ENCODE measurements at places on chromosomes 6 and 20.

GRCh38 chr20:1509237-1509636 lies 18.0 kb upstream of the SIRPB2 start:
- DNase-seq: peak; percentile 7

- no peak for DNase-seq
Measured at GRCh38 chr6:2725364-2725988, 25.2 kb downstream of the MYLK4 start.

DNA sequence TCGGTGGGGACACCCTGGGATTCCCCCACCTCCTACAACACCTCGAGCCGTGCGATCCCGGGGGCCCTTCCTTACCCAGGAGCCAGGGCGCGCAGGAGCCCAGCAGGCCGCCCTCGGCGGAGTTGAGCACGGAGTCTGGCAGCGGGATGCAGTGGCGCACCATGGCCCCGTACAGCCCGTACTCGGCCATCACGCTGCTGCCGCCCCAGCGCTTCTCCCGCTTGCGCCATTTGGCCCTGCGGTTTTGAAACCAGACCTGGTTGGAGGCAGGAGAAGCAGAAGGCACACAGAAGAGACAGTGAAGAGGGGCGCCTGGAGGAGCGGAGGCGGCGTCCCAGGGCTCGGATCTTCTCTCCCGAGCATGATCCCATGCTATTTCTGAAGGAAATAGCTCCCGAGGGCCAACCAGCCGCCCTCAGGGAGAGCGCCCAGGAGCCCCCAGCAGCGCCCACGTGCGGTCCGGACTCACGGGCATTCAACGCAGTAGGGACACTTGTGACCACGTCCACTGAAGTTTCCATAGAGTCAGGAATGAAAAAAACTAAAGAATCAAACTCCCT lies 4.3 kb downstream of the VSX1 start:
- no peak for DNase-seq

DNA sequence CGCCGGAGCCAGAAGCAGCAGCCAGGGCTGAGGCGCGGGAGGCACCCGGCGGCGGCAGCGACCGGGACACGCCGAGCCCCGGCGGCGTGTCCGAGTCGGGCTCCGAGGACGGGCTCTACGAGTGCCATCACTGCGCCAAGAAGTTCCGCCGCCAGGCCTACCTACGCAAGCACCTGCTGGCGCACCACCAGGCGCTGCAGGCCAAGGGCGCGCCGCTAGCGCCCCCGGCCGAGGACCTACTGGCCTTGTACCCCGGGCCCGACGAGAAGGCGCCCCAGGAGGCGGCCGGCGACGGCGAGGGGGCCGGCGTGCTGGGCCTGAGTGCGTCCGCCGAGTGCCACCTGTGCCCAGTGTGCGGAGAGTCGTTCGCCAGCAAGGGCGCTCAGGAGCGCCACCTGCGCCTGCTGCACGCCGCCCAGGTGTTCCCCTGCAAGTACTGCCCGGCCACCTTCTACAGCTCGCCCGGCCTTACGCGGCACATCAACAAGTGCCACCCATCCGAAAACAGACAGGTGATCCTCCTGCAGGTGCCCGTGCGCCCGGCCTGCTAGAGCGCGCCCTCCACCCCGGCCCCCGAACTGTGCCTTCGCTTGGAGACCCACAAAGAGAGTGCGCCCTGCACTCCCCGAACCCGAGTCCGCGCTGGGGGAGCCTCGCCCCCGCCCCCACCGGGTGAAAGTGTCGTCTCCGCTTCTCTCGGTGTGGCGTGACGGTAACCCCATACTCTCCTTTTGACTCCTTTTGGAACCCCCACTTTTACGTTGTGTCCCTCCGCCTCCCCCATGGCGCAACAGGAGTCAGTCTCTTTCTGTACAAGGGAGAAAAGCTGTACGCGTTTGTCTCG lies 1.6 kb downstream of the INSM1 start:
- peak; percentile 70 for DNase-seq

- DNase-seq: no peak
Measured at GRCh38 chr6:142303176-142303533, 1.3 kb downstream of the ADGRG6 start.

DNA sequence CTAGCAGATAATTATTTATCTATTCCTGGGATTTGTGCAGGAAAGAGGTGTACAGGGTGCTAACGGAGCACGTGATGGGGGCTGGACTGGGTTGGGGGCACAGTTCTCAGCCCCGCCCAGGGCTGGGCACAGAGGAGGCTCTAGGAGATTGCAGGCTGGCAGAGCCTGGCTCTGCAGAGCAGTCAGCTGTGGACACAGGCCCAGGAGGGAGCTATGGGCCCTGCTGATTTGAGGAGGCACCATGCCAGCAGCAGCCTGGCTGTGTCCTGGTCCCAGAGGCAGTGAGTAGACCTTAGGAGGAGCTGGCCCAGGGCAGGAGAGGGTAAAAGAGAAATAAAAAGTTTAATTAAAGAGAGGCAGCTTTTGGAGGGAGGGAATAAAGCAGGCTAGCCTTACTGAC lies 19.3 kb downstream of the MAFB start:
- no peak for DNase-seq

DNA sequence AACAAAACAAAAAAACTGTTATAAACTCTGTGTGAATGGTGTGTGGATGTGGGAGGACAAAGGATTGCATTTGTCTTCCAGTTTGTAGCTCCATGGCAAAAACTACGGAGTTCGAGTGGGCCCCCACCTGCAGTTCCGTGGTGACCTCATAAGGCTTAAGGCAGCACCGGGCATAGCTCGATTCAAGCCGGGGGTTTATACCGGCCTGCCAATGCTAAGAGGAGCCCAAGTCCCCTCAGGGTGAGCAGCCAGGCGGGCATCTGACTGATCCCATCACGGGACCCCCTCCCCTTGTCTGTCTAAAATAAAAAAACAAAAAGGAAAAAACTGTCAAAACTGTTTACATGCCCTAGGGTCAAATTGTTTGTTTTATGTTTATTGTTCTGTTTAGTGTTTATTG lies 463.2 kb upstream of the HTR1E start:
- no peak for DNase-seq

DNA sequence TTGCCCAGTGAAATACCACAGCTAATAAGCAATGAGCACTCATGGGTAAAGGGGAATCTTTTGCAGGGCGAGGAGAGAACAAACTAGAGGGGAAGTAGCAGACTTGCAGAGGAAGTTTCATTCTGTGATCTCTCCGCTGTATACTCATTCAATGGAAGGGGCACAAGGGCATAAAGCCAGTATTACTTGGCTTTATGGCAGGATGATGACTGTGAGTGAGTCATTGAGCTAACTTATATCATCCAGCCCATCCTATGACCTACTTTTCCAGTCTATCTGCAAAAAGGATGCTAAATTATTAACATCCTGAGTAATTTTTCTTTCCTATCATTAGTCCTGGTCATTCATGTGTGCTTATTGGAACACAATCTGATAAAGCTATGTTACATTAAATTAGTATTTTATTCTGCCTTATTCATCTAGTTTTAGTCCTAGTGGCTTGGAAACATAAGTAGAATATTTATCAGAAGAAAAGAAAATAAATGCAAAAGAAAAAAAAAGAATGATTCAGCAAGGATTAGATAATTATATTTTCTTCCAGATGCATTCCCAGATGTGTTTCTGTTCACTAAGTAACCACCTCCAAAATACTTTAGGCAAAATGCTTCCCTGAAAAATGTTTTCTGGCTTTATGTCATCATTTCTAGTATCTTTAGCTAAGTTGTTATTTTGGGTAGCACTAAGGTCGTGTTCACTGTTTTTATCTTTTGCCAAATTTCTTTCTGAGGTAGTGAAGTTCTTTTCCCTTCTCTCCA lies 471.7 kb downstream of the CDKAL1 start:
- DNase-seq: no peak

GRCh38 chr6:215335-216034 lies 76.8 kb upstream of the DUSP22 start:
- peak; percentile 24 for DNase-seq

DNA sequence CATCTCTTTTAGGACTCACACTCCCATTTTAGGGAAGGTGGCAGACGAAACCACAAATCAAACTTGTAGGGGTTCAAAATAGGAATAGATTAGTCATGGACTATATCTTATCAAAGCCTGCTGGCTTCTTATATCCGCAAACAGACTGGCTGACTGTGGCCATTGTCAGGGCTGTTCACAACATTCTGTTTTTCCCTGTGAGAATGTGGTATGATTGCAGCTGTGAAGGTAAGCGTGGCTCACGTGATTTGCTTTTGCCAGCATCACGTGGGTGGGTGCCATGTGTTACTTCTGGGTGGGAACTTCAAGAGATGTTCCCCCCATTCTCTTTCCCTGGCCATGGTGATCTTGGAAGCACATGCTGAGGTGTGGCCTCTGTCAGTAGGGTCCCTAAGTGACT lies 5.9 kb downstream of the IP6K3 start:
- DNase-seq: no peak

DNA sequence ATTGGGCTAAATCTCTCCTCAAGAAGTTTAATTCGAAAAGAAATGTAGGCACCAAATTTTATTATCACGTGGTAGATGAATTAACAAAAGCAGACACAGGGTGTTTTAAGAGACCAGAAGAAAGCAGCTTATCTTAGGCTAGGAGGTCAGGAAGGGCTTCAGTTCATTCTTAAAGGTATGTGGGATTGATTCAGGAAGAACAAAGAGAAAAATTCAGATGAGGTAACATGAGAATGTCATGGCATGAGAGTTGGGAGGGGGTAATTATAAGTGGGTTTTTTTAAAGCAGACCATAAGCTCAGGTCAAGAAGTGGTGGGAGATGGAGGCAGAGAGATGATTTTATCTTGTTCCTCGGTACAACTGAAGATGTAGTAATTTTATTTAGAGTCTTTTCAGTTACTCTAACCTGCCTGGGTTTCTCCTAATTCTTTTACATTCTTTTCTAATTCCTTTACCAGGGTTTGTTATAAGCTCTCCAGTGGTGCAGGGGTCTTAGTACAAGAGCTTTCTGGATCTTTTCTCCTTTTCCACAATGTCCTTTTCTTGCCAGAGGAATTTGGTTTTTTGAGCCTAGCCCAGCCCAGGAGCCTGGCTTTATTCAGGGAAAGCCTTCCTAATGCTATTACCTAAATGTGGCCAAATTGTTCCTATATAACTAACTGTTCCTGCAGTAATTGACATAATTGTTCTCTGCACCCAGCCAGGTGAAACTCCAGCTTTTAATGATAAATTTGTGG lies 474.1 kb upstream of the BTBD3 start:
- DNase-seq: no peak

GRCh38 chr6:2507521-2508037 lies 243.1 kb downstream of the MYLK4 start:
- peak; percentile 13 for DNase-seq

- DNase-seq: no peak
Measured at GRCh38 chr20:49518576-49518975, 36.1 kb upstream of the KCNB1 start.

DNA sequence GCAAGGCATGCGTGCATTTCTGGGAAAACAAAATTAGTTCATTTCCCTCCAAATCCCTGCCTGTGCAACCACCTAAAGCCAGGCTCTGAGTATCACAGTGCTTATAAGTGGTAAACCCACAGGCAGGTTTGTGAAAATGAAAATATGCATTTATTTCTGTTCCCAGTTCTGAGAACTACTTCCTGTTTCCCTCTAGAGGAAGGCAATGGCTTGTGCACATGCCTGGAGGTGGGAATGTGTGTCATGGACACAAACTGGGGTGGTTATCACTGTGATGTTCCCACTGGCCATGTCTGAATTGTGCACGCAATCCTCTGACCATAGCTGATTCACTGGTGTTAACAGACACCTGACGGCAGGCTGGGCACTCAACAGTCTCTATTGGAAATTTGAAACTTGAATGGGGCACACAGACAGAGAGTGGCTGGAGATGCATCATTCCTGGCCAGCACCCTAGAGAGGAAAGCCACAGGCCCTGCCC lies 26.3 kb downstream of the FAM110A start:
- DNase-seq: no peak

DNA sequence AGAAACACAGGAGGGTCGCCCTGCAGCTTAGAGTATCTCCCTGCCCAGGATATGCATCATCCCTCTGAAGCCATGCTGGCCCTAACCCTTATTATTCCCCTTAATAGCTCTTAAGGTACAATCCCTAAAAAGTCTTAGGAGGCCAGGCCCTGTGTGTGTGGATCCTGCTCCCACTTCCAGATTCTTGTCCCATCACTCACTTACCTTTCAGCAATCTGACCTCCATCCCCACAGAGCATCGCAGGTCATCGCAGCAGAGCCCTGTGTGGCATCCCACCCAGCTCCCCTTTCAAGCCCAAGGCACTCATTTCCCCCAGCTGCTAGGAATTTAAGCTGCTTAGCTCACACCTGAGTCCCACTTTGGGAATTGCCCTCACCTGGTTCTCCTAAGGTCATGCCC lies 223.8 kb upstream of the SMLR1 start:
- no peak for DNase-seq

GRCh38 chr20:44180814-44181213 lies 6.2 kb downstream of the JPH2 start:
- DNase-seq: no peak

DNA sequence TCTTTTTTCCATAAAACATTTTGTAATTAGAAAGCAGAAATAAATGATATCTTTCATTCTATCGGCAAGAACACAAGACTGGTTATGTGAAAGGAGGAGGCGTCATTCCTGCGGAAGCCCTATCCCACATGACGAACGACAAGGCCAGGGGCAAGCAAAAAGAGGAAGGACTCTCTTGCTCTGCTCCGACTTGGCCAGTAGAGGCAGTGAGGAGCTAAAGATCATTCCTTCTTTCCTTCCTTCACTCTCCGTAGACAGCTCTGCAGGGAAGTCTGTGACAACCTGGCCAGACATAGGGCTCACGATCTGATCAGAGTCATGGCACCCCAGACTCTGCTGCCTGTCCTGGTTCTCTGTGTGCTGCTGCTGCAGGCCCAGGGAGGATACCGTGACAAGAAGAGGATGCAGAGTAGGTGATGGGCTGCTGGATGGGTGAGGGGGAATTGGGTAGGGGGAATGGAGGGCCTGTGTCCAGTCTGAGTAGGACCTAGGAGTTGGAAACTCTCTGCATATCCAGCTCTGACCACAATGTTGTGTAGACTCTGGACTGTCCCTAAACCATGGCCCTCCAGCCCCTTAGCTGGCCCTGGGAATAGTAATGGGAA lies at the start of gene WFDC10A:
Gene WFDC10A, plus strand, starts transcription at position 244 of the 605 bp plus-strand sequence. Its CDS starts 75 bp downstream, at position 319.
- DNase-seq: peak; percentile 34

- no peak for DNase-seq
Measured at GRCh38 chr6:101926149-101926925, 532.8 kb downstream of the GRIK2 start.

DNA sequence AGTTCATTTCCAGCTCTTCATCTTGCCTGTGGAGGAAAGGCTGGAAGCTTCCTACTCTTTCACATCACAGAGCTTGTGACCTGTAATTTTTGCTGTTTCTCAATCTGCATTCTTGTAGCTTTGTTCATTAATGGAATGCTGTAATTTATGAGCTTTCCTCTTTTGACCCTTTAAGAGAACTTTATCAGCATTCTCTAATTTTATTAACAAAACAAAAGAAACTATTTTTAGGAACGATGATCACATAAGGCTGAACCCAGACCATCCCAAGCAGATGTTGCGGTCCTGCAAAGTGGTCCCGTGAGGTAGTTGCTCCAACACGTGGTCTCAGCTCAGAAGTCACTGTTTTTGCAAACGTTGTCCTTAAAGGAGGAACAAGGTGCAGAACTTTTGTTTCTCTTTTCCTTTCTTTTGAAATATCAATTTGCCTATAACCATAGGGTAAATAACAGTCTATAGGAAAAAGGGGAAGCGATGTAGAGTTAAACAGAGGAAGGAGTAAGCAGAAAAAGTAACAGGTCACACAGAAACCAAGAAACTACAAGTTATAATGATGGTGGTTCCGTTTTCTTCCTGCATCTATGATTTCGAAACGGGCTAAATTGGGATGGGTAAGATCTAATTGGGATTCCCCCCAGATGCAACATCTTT lies 121.3 kb upstream of the PHACTR1 start:
- no peak for DNase-seq

- DNase-seq: no peak
Measured at GRCh38 chr6:35425284-35425683, 26.9 kb upstream of the FANCE start.

Measured in NCI-H1105 treated with DMSO at 0.1 percent for 48 hours (cell line).